Fibroblast of mammary gland (primary cell): ENCODE measurements at places on chromosomes 6 and 20.

- DNase-seq: peak; percentile 45
Observed at GRCh38 chr6:22906091-22906549, 336.8 kb downstream of the HDGFL1 start.

- no peak for DNase-seq
Observed at GRCh38 chr20:53950031-53950430, 120.4 kb downstream of the BCAS1 start.

DNA sequence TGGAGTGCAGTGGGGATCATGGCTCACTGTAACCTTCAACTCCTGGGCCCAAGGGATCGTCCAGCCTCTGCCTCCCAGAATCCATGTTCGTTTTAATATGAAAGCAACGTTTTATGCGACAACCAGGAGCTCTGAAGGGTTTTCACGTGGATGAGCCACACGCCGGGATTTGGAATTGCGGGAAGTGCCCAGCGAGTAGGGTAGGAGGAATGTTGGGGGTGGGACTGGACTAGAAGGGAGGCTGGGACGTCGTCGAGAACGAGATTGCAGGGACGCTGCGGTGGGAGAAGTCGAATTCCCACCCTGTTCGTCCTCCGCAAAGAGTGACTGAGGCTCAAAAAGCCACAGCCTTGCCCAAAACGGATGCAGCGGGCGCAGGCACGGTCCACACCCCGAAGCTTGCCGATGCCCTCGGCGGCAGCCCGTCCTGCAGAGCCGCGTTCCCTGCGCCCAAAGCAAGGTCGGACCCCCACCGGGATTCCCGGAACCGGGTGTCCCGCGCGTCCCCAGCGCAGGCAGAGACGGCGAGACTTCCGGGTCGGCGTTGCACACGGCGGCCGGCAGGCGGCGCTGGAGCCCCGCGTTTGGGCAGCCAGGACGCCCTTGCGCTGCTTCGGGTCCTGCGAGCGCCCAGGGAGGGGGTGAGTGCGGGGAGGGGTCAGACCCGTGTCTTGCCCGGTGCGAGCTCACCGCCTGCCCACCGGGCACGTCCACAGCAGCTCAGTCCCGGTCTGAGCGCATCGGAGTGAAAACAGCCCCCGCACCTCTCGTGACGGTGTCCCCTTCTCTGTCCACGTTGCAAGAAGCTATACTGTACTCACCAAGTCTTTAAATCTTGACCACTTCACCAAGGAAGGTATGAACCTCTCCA is 87.8 kb downstream of the DHX35 start:
- DNase-seq: peak; percentile 47

DNA sequence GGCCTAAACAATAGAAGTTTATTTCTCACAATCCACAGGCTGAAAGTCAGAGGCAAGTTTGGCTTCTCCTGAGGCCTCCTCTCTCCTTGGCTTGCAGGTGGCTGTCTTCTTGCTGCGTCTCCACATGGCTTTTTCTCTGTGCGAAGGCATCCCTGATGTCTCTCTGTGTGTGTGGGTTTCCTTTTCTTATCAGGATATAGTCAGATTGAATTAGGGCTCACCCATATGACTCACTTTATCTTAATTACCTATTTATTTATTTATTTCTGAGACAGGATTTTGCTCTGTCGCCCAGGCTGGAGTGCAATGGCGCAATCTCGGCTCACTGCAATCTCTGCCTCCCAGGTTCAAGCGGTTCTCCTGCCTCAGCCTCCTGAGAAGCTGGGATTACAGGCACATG is 30.7 kb downstream of the LINC00237 start:
- DNase-seq: no peak

- peak; percentile 40 for DNase-seq
Observed at GRCh38 chr6:148520109-148520841, 177.6 kb downstream of the SASH1 start.
